CD8-positive, alpha-beta memory T cell (primary cell): ENCODE measurements at places on chromosomes 1 and 21. TPM values are rescaled to one million over a fixed set of nuclear protein-coding genes. Genes with fewer than 3 reads are reported as not detected.
A peak's percentile ranks its signal among the peaks of the same experiment; 100 is the strongest.

- no peak for DNase-seq
Measured at GRCh38 chr1:67724928-67725560, 40.0 kb downstream of the GADD45A start.

DNA sequence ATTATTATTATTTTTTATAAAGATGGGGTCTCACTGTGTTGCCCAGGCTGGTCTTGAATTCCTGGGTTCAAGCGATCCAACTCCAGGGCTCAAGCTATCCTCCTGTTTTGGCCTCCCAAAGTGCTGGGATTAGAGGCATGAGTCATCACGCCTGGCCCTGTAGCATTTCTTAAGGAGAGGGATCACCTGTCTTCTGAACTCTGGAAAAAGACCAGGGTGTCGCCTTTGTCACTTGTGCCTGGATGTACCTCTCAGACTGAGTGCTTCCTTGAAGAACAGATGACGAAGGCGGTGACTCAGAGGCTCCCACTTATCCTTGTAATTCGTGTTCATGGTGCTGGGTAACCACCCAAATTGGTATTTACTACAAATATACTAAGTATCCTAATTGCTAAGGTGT, 2.4 kb upstream of the CGN start:
- DNase-seq, result no peak

GRCh38 chr1:243525085-243525487, 269.2 kb downstream of the SDCCAG8 start:
- DNase-seq, result no peak

- DNase-seq, result no peak
Measured at GRCh38 chr1:183277821-183278738, 92.0 kb downstream of the LAMC2 start.

- DNase-seq, result no peak
Measured at GRCh38 chr1:31183126-31183525, 56.6 kb downstream of the NKAIN1 start.

The FAM72B gene
- 0.15 TPM for polyA plus RNA-seq

DNA sequence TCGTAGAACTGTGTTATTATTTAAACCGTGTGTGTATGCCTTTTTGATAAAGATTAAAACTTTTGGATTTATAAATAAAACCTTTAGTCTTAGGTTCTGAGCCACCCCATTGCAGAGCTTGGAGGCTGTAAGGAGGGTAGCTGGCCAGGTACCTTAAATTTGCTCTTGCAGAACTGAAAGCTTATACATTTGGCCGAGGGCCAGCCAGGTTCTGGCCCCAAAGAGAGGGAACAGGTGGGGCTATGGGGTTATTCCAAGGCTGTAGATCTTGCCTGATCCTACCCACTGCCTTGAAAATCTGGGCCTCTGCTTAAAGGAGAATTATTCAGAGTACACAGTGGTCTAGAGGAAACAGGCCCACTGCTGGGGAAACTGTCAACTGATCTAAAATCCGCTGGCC, 59.6 kb downstream of the CAMK2N1 start:
- DNase-seq, result no peak

GRCh38 chr1:203934027-203934426, 72.6 kb downstream of the SNRPE start:
- no peak for DNase-seq

DNA sequence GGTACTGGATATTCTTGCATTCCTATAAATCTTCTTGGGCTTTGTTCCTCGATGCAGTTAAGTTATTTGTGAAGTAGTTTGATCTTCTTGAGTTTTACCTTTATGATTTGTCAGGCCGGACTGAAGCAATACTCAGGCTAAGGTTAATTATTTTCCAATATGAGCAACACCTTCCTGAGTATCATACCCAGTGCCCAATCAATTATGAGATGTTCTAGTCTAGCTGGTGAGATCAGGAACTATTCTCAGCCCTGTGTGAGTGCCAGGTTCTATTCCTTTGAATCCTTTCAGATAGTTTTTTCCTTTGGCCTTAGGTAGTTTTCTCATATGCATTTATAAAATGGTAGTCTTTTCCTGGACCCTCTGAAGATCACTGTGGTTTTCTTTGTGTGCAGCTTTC, 92.5 kb downstream of the SCMH1 start:
- no peak for DNase-seq

DNA sequence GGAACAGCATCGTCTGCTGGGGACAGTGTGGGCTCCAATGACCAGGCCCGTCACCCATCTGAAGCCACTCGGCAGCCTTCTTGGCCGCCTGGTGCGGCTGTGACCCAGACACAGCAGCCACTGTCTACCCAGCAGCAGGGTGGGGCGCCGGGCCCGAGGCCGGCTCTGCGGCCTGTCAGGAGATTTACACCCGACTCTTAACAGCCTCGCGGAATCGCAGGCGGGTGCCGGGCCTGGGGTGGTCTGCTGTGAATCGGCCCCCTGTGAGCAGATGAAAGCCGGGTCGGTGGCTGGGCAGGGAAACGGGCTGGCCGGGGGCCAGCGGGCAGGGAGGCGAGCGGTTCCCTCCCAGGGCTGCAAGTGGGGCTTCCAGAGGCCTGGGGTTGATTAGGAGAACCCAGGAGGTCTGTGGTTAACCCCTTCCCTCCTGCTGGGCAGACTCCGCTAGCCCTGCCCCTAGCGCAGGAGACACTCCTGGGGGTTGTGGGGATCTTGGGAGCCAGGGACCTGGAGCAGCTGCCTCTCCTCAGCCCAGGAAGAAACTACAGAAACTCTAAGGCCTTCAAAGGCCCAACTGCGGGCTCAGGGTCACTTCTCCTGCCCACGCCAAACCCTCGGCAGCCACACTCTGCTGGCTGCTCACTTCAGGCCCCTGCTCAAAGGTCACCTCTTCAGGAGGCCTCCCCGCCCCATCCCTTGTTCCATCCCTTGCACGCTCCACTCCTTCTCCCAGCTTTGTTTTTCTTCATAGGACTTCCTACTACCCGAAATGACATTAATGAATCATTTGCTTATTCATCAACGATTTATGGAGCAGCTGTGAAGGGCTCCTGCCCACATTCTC, 15.6 kb downstream of the RUNX3 start:
- DNase-seq, result no peak

GRCh38 chr1:23528250-23528978, 2.6 kb downstream of the E2F2 start:
- peak; percentile 70 for DNase-seq
